Stimulated activated CD8-positive, alpha-beta memory T cell treated with anti-CD3 and anti-CD28 coated beads, Interleukin-15, amount 100 ng/mL, for 24 hours (primary cell): ENCODE measurements at places on chromosomes 2 and 18.

- DNase-seq: no peak
Measured at GRCh38 chr2:12176623-12177454, 430.4 kb downstream of the LPIN1 start.

DNA sequence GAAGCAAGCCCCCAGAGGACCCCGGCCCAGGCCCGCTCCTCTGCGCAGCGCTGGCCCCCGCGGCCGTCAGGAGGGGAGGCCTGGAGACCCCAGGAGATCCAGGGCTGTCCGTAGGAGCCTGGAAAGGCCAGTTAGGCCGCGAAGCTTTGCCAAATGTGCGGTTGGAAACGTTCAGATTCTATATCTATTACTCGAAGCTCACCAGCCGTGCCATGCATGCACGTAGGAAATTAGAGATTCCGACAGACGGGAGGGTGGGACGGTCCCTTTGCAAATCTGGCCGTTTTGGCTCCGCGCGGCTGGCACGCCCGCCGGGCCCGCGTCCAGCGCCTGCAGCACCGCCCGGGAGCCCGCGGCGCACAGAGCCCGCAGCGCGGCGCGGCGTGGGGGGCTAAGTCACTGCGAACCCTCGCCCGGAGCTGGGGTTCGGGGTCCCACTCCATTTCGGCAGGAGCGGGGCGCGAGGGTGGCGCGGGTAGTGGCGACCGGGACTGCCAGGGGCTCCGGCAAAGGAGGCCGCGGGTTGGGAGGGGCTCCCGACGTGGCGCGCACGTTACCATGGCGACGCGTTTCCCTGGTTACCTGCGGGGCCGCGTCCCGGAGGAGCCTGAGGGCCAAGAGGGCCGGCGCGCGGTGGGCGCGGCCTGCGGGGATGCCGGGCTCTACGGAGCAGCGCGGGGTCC, 488.6 kb upstream of the SMIM21 start:
- DNase-seq: no peak

GRCh38 chr2:105674859-105675541, 69.7 kb upstream of the NCK2 start:
- DNase-seq: no peak

GRCh38 chr2:100246163-100247145, 75.8 kb downstream of the LONRF2 start:
- no peak for DNase-seq

DNA sequence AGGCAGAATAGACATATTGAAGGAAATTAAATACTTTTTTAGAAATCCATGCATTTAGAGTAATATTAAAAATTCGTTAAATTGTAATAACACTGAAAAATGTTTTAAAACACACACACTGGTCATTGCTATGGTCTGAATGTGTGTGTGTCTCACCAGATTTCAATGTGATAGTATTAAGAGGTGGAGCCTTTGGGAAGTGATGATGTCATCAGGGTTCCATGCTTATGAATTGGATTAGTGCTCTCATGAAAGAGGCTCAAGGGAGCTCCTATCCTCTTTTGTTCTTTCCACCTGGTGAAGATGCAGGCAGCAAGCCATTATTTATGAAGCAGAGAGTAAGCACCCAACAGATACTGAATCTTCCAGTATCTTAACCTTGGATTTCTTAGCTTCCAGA, 441.8 kb downstream of the CDH2 start:
- DNase-seq: no peak
